ENCODE measurements at places on chromosomes 11 and 22. TPM values are rescaled to one million over a fixed set of nuclear protein-coding genes. Genes with fewer than 3 reads are reported as not detected.

The GAS2 gene
- 11.7 TPM for total RNA-seq

The TSGA10IP gene
- total RNA-seq = not detected

The OR10A2 gene
- total RNA-seq = not detected

The PGA5 gene
- not detected for total RNA-seq

The B4GAT1 gene
- 42.7 TPM for total RNA-seq

The OR52K1 gene
- total RNA-seq = not detected

The ATP5MG gene
- total RNA-seq = 140 TPM

The CRYBB2 gene
- total RNA-seq = not detected

The SRSF8 gene
- total RNA-seq = 45.2 TPM

The KCNJ11 gene
- total RNA-seq = 1.2 TPM

The MAJIN gene
- not detected for total RNA-seq

The VSIG10L2 gene
- not detected for total RNA-seq

Data from glutamatergic neuron (in vitro differentiated cells).